NCI-H1930 (cell line): ENCODE measurements at places on chromosomes 1 and 21.

DNA sequence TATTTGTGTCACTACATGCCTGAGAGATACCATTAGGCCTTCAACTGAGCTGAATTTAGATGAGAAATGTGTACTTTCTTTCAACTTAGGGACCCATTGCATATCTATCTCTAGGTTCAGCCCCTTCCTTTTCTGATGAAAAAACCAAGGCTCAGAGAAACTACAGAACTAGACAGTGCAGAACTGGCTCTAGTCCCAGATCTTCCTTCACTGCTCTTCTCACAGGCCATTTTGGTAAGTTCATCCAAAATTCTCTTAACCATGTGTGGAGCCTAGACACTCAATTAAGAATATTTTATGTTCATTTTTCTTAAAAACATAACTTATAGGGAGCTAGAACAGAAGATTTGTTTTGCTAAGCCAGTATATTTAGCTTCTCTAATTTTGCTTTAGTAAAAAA, 128.9 kb downstream of the ASTN1 start:
- DNase-seq, result no peak

DNA sequence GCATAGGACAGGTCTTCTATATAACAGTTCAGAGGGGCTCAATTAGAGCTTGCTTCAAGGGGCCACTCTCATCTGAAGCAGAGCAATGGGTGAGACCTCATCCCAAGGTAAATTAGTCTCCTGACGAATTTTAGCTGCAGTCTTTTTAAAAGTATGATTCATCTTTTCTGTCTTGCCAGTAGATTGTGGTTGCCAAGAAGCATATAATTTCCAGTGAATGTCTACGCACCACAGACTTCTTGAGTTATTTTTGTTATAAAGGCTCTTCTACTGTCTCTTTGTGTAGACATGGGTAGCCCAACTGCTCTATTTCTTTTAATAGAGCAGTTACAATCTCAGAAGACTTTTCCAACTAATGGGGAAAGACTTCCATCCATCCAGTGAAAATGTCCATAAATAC, 108.9 kb upstream of the FMN2 start:
- DNase-seq, result no peak

- DNase-seq, result no peak
Measured at GRCh38 chr1:233289676-233290075, 5.8 kb downstream of the PCNX2 start.

- DNase-seq, result peak; percentile 74
Measured at GRCh38 chr1:203216274-203217138, 13.0 kb downstream of the CHIT1 start.

- peak; percentile 56 for DNase-seq
Measured at GRCh38 chr1:17119076-17119772, at the start of gene PADI2. TSS of gene PADI2 (minus strand) at chr1:17119451. CDS start at chr1:17119371, 80 bp downstream.
